ENCODE measurements at places on chromosomes 3 and 15.

DNA sequence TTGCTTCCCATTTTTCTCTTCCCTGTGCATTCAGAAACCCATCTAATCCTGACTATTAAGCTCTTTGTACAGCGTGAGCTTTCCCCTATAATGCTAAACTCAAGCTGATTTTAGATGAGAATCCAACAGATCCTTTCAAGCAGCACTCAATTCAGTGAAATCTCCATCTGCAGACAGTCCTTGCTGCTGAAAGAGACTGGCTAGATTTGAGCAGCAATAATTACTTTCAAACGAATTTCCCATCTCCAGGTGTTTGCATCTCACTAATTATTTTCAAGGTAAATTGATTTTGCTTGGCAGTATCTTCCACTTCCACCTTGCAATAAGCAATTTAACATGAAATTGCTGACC is 49.5 kb upstream of the SLC7A14 start:
- DNase-seq, result no peak

GRCh38 chr15:85692873-85693272 is 101.9 kb downstream of the KLHL25 start:
- no peak for DNase-seq

GRCh38 chr3:152328841-152329240 is 60.1 kb downstream of the MBNL1 start:
- DNase-seq, result peak; percentile 70

DNA sequence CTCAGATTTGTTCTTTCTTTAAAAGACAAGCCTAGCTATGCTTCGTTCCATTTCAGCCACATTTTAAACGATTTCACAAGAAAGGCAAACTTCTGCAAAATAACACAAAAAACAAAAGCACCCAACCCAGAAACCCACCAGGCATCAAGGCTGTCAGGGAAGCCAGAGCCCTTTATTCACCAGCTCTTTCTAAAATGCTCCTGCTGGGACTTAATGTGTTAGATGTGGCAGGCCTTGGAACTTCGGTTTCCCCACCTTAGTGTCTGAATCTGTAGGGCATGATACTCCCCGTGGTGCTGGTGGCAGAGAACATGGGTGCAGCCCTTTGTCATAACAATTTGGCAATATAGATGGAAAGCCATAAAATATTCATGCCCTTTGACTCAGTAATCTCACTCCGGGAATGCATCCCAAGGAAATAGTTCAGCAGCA is 56.8 kb upstream of the LCTL start:
- DNase-seq, result no peak

DNA sequence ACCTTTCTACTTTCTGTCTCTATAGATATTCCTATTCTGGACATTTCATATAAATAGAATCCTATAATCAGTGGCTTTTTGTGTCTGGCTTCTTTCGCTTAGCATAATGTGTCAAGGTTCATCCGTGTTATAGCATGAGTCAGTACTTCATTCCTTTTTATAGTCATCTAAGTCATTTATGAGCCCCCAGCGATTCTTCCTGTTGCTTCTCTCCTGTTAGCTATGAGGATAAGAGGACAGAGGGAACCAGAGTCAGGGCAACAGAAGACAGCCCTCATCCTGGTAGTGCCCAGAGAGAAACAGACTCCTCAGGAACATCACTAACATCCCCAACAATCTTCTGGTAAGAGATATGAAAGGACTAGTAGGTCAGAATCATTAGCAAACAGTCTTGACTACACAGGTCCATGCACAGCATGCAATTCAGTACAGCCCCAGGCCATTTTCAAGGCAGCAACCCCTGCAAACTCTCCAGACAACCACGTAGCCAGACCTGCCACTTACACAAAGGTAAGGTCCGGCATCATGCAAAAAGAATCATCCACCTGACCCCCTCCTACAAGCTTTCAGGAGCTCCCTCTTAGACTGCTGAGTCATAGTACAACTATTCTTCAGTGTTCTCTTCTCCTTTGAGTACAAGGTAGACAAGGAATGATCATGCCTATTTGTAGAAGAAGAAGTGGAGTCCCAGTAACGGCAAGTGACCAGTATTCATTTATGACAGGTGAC is 91.5 kb downstream of the MYLK start:
- DNase-seq, result no peak

DNA sequence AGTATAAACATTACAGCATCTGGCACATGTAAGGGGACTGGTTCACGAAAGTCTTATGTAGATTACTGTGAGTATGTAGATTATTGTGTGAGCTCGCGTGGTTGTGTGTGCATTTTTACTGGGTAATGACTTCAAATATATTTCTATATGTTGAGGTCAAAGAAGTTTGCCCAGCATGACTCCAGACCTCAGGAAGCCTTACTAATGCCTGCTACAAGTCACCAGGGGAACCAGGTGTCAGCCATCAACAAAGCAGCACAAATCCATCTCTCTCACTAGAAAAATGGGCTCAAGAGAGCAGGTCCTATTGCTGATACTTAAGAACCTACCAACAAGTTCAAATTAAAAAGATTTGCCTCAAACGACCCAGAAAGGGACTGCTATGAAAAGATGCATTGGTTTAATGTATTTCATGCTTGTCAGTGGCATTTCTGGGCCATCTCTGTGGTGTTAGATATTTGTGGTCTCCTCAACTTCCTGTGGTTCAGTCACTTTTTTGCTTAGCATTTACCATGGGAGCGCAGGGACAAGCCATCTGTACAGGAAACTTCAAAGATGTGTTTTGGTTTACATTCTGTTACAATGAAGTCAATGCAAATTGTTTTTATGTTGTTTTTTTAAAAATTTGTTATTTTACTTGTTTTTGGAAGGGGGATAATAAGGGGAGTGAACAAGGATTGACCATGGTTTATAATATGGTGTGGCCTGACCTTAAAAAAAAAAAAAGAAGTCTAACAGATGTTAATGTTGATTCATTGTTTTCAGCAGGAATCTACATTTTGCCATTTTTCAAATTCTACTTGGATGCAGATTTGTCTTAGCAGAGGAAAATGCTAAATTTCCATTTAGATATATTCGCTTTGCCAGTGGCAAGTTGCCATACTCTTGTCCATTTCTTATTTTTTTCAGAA is 172.1 kb upstream of the ADAMTS9 start:
- DNase-seq, result no peak

Measured in HCT116 (cell line).